ENCODE measurements at places on chromosomes 3 and 15.

DNA sequence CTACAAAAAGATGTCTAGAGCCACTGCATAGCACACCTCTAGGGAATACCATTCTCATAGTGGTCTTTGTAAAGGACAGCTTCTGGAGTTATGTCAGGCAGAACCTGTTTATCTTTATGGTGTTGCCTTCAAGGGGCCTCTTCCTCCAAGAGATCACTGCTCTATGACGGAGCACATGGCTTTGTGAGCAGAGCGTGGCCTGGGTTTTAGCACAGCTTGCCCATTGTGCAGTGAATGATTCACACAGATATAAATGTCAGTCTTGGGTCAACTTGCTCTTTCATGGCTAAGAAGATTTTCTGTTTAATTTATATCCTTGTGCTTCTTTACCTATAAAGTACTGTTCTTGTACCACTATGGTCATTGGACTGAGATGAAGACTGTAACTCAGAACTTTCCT lies 41.5 kb upstream of the RBMS3 start:
- DNase-seq = no peak

GRCh38 chr3:125166599-125167136 lies 45.9 kb downstream of the SLC12A8 start:
- DNase-seq = no peak

- no peak for DNase-seq
Observed at GRCh38 chr3:86991840-86992435, 989 bp upstream of the VGLL3 start.

DNA sequence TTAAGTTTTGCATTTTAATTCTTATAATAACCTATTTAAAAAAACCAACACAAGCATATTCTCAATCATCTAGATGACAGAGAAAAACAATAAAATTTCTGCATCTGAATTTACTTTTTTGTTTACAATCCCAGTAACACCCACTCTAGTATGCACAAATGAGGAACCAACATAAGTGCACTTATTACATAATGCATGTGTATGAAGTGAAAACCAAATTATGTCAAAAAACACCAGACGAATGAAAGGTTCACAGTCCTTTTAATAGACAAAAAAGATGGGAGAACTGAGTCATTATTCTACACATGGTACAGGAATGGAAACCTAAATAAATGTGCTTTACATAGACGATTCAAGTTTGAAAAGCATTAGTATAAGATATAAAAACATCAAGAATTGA lies 91.7 kb downstream of the NR1I2 start:
- DNase-seq = no peak

GRCh38 chr3:188358787-188359493 lies 205.0 kb downstream of the LPP start:
- DNase-seq = peak; percentile 43

DNA sequence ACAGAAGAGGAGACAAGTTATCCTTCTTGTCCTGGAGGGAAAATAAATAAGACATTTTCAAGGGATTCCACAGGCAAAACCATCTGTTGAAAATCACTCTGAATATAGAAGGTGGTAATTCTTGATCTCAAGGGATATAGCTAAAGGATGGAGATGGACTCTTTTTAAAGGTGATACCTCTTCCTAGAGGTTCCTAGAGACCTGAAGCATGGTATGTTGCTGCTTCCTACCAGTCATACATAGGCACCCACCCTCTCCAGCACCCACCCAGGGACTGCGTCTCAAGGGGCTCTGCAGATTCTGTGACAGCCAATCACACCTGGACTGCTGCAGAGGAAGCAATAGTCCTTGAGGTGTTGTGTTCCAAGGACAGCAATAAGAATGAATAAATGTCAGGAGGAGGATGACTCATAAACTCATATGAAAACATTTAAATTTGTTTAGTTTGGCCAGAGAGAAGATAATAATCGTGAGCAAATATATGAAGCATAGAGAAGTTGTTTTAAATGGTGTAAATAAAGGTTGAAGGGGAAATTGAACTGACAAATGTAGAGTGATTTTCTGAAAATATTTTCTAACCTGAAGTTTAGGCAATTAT lies 741.6 kb upstream of the CBLB start:
- DNase-seq = no peak

DNA sequence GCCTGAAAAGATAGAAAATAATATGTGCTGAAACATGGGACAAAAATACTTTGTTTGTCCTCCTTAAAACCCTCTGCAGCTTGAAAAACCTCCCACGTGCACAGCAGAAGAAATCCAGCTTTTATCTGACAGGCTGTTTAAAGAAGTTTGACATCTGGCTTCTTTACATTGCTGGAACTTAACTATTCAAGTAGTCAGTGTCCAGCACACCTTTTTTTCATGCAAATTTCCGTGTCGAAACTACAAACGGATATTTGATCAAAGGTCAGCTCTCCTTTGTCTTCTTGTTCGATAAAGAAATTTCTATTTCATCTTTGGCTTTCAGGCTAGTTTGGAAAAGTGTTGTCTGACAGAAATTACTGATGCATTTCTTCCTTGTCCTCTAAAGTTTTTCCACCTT lies 66.8 kb upstream of the KBTBD8 start:
- DNase-seq = no peak

GRCh38 chr15:63372018-63372705 lies 9.5 kb downstream of the CA12 start:
- peak; percentile 15 for DNase-seq

- DNase-seq = peak; percentile 73
Observed at GRCh38 chr15:90869601-90870353, 1.4 kb downstream of the FURIN start.

GRCh38 chr3:50503504-50504342 lies at the start of gene CACNA2D2:
Gene CACNA2D2 (minus strand): TSS chr3:50503634. CDS start chr3:50503423, 211 bp downstream.
- DNase-seq = peak; percentile 82

GRCh38 chr3:163490119-163490518 lies 1588.2 kb downstream of the SI start:
- DNase-seq = no peak

- DNase-seq = no peak
Observed at GRCh38 chr15:65680544-65680943, 58.8 kb downstream of the SLC24A1 start.

DNA sequence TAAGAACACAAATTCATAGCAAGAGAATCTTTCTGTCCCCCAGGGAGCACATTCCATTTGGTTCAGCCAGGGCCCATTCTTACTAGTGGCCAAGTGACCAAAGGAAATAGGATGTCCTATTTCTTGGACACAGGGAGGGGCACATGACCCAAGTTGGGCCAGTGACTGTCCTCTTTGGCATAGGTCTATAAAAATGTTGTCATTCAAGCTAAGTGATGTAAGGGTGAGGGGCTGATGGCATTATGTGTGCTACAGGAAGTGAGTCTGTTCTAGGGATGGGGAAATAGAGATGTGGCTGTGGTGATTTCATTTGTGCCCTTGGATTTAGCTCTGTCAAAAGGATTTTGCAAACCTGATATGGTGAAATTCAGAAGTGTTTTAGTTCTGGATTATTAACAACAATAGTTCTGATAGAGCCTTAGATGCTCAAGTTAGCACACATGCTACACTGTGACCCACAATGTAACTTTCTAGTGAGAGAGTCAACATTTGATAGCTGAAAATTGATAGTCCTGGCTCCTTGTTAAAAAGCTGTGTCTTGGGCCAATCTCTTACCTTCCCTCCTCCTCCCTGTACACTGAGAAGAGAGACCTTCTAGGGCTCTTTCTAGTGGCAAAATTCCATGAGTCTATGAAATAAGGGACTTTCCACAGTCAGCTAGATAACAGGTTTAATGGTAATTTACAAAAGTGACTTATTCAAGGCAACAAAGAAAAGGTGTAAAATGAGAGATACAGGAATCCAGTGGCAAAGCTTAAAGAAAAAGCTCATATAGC lies 117.2 kb downstream of the THRB start:
- DNase-seq = no peak

DNA sequence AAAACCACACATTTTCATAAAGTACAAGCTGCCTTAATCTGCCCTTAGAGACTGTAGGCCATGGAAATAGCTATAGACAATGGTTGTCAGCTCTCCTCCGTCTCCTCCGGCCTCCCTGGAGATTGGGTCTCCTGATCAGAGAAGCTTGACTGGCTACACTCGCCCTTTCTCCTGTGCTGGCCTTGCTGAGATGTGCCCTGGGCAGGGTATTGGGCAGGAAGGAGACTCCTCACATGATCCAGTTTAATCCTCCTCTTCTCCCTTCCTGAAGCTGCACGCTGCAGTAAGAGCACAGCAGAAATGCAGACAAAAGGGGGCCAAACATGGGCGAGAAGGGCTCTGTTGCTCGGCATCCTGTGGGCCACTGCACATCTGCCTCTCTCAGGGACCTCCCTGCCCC lies at the start of gene SLC24A5:
TSS of gene SLC24A5 (plus strand) at position 246 of the 400 bp plus-strand sequence. CDS start at position 301, 55 bp downstream.
- no peak for DNase-seq

DNA sequence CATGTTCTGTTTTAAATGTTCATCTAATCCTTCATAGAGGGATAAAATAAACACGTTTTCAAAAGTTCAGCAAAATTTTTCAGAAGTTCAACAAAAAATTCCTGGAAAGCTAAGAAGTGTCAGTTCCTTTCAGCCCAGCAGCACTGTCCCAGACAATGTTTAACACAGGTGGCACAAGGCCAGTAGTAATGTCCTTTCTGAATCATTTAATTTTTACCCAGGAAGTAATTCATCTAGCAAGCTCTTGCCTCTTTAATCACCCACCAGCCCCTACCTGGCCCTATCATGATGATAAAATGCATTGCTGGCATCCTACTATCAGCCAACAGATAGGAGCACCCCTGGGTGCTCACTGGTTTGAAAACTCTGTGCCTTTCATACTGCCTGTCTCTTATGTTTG lies 627.1 kb upstream of the ADAMTS9 start:
- DNase-seq = no peak

DNA sequence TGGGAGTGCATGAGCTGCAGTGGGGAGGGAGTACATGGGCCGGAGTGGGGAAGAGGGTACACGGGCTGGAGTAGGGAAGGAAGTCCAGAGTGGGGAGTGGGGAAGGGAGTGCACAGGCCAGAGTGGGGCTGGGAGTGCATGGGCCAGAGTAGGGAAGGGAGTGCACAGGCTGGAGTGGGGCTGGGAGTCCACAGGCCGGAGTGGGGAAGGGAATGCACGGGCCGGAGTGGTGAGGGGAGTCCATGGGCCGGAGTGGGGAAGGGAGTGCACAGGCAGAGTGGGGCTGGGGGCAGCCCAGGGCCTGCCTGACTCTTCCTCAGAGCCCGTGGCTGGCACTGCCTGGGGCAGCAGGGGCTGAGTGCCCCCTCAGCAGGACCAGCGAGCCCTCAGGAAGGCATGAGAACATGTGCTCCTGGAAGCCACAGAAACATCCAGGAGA lies 40.7 kb downstream of the KLF15 start:
- DNase-seq = no peak

GRCh38 chr15:34336231-34336990 lies 1.2 kb downstream of the SLC12A6 start:
- DNase-seq = no peak

DNA sequence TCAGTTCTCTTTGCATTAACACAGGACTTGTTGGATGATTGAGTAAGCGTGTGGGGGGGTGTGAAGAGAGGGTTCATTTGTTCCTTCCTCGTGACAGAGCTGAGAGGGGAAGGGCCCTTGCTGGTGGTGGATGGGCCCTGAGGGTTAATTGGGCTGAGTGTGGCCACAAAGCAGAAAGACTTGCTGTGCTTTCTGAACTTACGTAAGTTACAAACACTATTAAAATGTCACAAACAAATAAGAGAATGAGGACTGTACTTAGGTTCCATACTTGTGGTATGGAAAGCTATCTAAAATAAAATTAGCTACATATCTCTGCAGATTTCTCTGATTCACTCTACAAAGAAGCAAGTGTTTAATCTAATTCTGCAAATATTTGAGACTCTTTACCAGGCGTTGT lies 231.3 kb downstream of the LPP start:
- no peak for DNase-seq

DNA sequence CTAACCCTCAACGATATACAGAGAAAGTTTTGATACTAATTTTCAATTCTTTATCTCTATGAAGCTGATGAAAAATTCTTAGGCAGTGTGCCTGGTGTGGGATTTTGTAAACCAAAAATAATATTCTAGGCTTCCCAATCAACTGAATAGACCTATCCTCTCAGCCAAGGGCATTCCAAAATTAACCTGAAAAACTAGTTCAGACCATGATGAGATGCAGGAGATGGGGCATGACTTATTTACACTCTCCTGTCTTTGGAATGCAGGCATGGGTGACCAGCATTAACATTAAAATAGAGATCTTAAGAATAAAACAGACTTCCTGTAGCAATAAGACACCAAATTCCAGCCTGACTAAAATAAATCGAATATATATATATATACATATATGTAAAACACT lies 7.8 kb upstream of the LPCAT4 start:
- no peak for DNase-seq

GRCh38 chr15:63950911-63951481 lies 95.3 kb downstream of the DAPK2 start:
- DNase-seq = no peak

DNA sequence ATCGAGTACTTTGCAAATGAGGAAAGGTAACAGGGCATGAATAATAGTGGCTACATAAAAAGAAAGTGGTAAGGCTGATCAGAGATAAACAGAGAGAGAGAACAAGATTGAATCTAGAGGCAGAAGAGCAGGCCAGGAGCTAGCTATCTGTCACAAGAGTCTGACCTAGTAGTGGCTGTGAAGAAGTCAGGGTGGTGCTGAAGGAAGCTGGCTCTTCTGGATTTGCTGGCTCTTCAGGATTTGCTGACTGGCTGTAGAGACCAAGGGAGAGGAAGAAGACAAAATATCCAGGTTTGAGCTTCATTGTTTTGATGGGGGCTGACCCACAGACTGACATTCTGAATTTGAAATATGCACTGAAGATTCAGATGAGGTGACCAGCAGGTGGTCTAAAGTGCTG lies 142.3 kb downstream of the SSR3 start:
- DNase-seq = no peak

DNA sequence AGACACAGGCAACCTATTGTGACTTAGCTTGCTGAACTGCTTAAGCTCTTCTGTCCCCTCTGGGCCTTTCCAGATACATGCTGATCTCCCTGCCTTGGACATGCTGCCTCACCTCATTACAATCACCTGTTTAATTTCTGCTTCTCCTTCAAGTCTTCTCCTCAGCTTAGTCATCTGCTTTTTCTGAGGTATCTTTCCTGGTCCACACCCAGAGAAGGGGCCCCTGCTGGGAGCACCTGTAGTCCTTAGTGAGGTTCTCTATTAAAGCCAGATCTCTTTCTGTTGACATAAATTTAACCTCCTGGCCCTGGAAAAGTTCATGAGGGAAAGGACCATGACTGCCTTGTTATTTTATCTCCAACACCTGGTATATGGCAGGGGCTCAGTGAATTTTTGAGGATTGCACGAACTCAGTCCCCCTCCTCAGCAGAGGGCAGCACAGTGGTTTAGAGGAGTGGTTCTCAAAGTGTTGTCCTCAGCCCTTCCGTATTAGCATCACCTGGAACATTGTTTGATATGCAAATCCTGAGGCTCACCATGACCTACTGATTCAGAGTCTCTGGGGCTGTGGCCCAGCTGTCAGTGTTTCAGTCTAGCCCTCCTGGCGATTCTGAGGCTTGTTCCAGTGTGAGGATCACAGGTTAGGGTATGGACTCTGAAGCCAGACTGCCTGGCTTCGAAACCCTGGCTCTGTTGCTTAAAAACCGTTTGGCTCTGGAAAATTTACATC lies 12.7 kb downstream of the COL6A6 start:
- DNase-seq = no peak

GRCh38 chr3:67788396-67788795 lies 134.0 kb upstream of the SUCLG2 start:
- DNase-seq = no peak

Measured in CD4-positive, alpha-beta T cell treated with Interleukin-4 for 1 hour (primary cell).